ENCODE measurements at places on chromosomes 2 and 18.

DNA sequence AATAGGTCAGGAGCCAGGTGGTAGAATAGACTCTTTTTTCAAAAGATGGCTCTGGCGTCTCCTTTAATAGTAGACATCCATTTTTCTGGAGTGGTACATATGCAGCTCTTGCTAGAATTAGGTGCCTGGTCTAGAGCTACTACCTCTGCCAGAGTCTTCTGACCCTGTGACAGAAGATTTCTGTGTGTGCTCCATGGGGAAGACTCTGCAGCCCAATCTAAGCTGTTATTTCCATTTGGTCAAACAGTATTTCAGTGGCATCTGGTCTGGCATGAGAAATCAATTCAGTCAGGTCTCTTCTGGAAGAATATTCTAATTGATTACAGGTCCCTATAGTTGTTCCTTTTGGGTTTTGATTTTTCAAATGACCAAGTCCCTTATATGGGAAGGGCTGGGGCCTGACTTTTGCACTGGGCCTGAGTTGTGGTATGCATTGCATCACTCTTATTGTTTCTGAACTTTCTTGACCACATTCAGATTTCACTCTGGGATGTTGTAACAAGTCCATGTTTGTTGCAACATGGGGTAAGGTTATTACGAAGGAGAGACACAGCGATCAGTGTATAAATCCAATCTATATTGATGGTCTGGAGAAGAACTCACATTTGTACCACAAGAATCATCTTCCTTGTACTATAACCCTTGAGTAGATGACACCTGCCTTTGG, 12.1 kb downstream of the MXD1 start:
- DNase-seq: no peak

GRCh38 chr2:119697290-119698020, 18.5 kb downstream of the TMEM177 start:
- no peak for DNase-seq

GRCh38 chr2:126662621-126663020, 6.7 kb downstream of the GYPC start:
- DNase-seq: no peak

DNA sequence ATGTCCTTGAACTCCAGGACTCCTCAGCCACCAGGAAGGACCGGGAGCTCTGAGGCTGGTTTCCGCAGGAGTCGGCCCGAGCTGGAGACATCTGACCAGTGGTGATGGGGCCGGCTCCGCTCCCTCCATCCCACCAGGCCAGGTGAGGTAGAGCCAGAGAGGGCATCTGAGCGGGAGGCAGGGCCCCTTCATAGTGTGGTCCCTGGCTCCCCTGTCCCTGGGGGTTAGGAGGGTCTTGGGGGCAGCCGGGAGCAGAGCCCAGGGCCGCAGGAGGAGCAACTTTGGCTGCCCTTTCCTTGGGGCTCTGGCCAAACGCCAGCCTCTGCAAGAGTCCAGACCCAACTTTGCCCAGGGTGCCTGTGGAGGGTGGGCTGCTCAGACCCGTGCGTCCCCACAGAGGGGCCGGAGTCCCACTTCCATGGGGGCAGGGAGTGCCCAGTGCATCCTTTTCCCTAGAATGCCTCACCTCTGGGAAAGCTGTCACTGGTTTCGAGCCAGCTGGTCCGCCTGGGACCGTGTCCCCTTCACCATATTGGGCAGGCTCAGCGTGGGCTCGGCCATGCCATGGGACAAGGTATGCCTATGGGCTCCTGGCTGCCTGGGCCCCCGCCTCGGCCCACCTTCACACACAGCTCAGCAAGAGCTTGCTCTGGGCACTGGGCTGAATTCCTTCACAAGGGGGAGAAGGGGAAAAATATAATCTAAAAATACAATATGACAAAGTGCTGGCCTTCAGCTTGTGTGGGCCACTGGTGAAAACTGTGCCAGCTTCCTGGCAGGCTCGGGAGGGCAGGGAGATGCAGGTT, 148.6 kb downstream of the TWIST2 start:
- DNase-seq: no peak
